ENCODE measurements at places on chromosomes 3 and 15. TPM values are rescaled to one million over a fixed set of nuclear protein-coding genes. Genes with fewer than 3 reads are reported as not detected.
A peak's percentile ranks its signal among the peaks of the same experiment; 100 is the strongest.

DNA sequence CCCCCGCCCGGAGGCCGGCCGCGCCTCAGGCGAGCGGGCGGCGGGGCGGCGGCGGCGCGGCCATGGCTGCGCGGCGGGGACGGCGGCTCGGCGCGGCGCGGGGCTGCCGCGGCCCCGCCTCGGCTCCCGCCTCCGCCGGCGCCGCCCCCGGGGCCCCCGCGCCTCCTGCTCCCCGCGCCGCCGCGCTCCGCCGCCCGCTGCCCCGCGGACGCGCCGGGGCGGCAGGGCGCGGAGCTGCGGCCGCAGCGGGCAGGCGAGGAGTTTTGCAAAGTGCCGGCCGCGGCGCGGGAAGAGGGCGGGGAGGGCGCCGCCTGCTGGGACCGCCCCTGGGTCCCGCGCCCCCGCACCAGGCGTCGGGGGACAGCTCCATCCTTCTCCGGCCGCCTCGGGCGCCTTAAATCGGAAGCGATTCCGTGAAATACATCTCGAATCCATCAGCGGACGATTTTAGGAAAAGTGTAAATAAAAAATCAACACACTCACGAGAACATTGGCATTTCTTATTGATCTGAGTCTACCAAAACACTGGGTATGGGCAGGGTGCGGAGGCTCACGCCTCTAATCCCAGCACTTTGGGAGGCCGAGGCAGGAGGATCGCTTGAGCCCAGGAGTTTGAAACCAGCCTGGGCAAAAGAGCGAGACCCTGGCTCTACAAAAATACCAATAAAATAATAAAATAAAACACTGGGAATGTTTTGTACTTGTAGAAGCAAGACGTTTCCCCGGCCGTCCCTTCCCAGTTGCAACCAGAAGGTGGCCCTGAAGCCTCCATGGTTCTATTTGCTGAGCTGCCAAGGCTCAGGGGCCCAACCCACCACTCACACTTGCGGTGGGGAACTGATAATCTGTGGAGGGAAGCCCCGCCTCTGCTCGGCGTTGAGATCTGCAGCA is 136.9 kb downstream of the NUP210 start:
- no peak for DNase-seq

GRCh38 chr3:70811880-70812279 is 499.4 kb upstream of the MDFIC2 start:
- DNase-seq, result no peak

DNA sequence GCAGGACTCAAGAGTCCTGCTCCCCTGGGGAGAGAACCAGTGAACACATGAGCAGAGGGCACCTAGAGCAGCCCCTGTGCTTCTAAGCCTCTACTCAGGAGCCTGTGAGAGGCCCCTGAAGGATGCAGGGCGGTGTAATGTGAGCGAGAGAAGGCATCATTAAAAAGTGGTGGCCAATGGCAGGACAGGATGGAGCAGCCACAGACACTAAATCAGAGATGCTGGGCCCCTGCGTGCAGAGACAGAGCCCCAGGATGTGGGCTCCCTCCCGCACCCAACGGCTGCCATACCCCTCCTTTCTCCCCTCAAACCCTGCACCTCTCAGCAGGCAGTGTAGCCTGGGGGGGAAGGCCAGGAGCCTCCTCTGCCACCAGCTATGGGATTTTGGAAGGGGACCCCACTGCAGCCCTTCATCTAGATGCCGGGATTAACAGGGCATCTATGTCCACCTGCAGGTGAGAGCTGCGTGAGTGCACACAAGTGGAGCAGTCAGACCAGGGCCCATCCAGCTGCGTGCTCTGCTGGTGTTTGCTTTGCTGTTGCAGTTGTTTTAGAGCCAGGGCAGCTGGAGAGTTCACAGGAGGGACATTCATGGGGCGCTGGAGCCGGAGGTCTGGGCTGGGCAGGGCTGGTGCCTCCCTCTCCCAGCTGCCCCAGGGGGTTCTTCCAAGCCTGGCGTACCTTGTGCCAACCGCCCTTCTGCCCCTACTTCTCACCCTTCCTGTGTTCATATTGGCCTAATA is 5.1 kb upstream of the IQSEC1 start:
- DNase-seq, result no peak

- DNase-seq, result no peak
Measured at GRCh38 chr3:123638936-123639689, 54.3 kb upstream of the HACD2 start.

- no peak for DNase-seq
Measured at GRCh38 chr3:15261274-15261673, 55.2 kb downstream of the CAPN7 start.

GRCh38 chr3:197335428-197336132 is 37.2 kb upstream of the DLG1 start:
- DNase-seq, result no peak

- peak; percentile 51 for DNase-seq
Measured at GRCh38 chr3:10738688-10739372, 77.2 kb upstream of the SLC6A11 start.

GRCh38 chr3:19945969-19946831 is 697 bp upstream of the RAB5A start:
- peak; percentile 7 for DNase-seq

GRCh38 chr3:39427506-39427905 is 21.0 kb downstream of the RPSA start:
- DNase-seq, result no peak

DNA sequence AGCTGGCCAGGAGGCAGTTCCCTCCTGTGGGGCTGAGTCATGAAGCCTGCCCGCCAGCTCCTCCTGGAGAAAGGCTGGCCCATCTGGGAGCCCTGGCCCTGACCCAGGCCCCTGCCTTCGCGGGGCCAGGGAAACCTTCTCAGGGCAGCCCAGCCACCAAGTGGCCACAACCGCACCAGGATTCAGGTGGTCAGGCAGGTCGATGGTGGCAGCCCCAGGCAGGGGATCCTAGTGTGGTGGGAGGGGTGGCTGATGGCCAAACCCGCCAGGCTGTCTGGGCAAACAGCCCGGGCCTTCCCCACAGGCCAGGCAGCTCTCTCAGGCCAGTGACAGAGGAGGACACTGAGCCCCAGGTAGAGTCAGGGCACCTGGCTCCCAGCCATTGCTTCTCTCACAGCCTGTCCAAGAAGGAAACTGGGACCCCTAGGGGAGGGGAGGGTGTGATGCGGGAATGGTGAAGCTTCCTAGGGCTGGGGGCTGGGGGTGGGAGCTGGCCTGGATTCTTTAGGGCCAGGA is 1.2 kb downstream of the TWF2 start:
- no peak for DNase-seq

DNA sequence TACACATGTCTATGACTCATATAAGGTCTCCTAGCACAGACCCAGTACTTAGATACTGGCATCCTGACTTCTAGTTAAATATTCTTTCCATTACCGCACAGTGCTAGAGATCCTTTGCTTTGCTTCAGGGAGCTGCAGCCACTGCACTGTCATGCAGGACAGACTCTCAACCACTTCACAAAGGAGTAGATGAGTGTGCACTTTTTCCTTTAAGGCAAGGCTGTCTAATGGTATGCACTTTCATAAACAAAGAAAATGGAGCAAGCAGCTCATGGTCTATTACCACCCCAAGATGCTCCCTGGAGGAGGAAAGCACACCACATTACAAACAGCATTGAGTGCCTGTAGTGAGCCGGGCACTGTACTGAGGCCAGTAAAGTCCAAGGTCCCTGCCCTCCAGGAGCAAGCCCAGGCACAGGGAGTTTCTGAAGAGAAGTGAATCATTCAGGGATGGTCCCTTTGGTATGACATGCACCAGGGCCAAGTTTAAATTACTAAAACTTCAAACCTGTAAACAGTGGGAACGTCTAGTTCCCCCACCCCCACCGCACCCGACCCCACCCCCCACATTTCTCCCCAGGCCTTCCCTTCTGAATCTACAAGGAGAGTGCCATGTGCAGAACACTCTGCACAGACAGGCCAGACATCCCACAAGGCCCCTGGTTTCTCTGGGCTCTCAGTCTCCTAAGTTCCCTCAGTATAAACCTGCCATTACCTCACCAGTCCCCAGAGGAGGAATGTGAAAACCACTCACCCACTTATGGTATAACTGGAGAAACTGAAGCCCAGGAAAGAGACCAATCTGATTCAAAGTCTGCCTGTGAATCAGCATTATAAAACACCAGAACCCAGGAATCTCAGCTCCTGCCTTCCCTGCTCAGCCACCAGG is 107.8 kb upstream of the BCL6 start:
- DNase-seq, result no peak

GRCh38 chr15:89482139-89482538 is 14.2 kb downstream of the RHCG start:
- no peak for DNase-seq

- DNase-seq, result peak; percentile 31
Measured at GRCh38 chr15:92323525-92323924, 70.2 kb upstream of the ST8SIA2 start.

GRCh38 chr3:107660306-107660976 is 137.7 kb downstream of the BBX start:
- DNase-seq, result peak; percentile 37

- DNase-seq, result peak; percentile 31
Measured at GRCh38 chr15:29205186-29205585, 64.4 kb downstream of the NSMCE3 start.

DNA sequence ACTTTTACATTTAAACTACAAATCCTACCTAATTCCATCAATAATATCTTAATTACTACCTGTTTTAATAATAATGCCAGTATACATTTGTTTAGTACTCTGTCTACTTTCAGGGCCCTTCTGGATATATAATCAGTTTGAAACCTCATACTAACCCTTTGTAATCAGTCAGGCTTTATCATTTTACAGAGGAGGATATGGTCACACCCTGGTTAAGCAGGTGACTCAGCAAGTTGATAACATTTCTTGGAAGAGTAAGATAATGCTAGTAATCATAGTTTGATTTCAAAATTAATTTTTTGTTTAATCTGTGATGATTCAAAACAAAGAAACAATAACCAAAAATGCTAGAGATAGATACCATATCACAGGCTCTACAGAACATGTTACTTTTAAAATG is 208.2 kb upstream of the MANF start:
- DNase-seq, result no peak

GRCh38 chr15:28105224-28105791 is 6.2 kb upstream of the OCA2 start:
- no peak for DNase-seq

GRCh38 chr15:41904541-41905005 is 10.7 kb upstream of the SPTBN5 start:
- peak; percentile 61 for DNase-seq

DNA sequence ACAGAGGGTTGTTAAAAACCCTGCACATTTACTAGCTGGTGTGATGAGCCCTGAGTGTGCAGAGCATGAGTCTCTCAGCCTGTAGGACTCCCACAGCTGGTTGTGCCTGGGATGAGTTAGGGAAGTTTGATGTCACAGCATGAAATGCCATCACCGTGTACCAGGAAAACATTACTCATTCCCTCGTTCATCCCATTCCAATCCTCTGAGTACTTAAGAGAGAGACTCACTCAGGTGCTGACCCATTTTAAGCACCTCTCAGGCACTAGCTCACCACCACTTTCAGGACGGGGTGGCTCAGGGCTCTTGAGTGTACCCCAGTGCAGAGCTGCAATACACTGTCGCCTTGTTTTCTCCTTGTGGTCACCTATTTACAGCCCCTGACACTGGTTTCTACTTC is 18.7 kb downstream of the MGLL start:
- DNase-seq, result no peak

DNA sequence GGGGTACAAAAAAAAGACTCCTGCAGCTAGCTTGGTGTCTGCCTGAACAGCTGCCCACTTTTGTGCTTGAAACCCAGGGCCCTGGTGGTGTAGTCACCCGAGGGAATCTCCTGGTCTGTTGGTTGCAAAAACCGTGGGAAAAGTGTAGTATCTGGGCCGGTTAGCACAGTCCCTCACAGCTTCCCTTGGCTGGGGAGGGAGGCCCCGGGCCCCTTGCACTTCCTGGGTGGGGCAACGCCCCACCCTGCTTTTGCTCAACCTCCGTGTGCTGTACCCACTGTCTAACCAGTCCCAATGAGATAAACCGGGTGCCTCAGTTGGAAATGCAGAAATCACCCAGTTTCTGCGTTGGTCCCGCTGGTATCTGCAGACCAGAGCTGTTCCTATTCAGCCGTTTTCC is 211.7 kb upstream of the ZPLD1 start:
- DNase-seq, result no peak

DNA sequence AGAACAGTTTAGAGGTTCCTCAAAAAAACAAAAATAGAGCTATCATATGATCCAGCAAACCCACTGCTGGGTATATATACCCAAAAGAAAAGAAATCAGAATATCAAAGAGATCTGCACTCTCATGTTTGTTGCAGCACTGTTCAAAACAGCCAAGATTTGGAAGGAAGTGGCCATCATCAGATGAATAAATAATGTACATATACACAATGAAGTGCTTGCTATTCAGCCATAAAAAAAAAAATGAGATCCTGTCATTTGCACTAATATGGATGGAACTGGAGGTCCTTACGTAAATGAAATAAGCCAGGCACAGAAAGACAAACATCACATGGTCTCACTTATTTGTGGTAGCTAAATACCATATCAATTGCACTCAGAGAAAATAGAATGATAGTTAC is 58.4 kb downstream of the SCAPER start:
- DNase-seq, result no peak

DNA sequence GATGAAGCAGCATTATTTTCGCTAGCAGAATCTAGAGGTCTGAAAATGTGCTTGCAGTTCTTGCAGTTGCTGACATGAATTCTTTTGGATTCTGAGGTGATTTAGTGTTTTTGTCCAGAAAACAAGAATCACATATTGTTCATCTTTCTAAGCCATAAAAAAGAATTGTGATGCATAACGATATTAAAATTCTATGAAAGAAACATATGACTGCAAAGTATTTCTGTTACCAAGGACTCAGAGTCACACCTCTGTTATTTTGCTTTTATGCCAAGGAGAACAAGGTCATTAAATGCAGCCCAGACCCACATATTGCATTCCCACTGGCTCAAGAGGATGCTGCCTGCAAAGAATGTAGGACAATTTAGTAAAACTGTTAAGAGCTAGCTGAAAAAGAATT is 299.8 kb upstream of the GPR149 start:
- DNase-seq, result no peak

DNA sequence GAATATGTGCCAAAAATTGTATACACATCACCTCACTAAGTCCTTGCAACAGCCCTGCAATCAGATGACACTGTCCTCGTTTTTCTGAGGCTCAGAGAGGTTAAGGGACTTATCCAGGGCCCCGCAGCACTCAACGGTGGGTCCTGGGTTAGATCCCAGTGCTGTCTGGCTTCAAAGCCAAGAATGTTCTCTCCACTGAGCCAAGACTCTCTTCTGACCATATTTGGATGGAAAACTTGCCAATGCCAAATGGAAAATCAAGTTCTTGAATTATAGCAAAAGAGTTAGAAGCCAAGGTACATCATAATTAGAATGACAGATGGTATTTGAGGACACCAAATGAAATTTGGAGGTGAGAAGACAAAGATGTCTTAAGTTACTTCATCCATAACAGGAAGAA is 75.9 kb downstream of the NCEH1 start:
- DNase-seq, result no peak

GRCh38 chr3:111581403-111582119 is 13.6 kb downstream of the ZBED2 start:
- no peak for DNase-seq

The CCR4 gene
- polyA plus RNA-seq, result 0.89 TPM

The HCLS1 gene
- polyA plus RNA-seq, result 9.1 TPM

The CELF6 gene
- polyA plus RNA-seq, result 2.8 TPM

The NANOGP8 gene
- polyA plus RNA-seq, result 0.46 TPM

The CPEB1 gene
- 3.3 TPM for polyA plus RNA-seq

The CFAP161 gene
- 6.3 TPM for polyA plus RNA-seq

The MST1R gene
- polyA plus RNA-seq, result 4.0 TPM

The XCR1 gene
- polyA plus RNA-seq, result 0.88 TPM

The TNFAIP8L3 gene
- 3.8 TPM for polyA plus RNA-seq

The FSIP1 gene
- 0.82 TPM for polyA plus RNA-seq

The ACY1 gene
- 40.4 TPM for polyA plus RNA-seq

The SLC22A14 gene
- 0.11 TPM for polyA plus RNA-seq

All from right lung (tissue), 10 donors.